ENCODE measurements at places on chromosomes 7 and 10. TPM values are rescaled to one million over a fixed set of nuclear protein-coding genes. Genes with fewer than 3 reads are reported as not detected.

DNA sequence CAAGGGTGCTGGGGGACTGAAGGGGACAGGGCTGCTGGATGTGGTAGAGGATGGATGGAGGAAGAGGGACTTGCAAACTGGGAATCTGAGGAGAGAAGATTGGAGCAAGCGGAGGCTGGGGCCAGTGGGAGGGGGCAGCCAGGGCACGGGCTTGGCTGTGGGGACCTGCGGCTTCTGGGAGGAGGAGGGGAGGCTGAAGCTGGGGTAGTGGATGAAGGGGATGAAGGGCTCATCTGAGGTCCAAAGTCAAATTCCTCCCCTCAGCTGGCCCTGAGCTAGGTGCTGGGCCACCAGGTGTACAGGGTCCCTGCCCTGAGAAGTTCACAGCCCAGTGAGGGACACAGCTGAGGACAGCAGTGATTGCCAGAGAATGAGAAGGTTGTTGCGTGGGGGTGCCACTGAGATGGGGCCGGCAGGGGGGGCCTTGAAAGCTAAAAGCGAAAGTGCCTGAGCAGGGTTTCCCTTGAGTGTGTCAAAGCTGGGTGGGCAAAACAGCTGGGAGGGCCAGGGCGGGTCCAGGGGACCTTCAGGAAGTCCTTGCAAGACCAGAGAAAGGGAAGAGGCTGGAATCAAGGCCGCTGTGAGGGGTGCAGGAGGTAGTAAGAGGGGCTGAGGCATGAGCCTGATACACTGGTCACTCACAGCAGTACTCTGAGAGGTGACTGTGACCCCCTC, 75.2 kb downstream of the MYL10 start:
- H3K36me3 ChIP-seq: no peaks in the 10 kb centered on the region
- H3K27ac ChIP-seq: no peak overlapping the region
- H3K27me3 ChIP-seq: no peaks in the 10 kb centered on the region
- no peak overlapping the region for H3K4me3 ChIP-seq
- no peaks in the 10 kb centered on the region for H3K4me1 ChIP-seq

TRPV5 gene
- total RNA-seq: not detected

GRCh38 chr10:113958631-113959382, 84.9 kb upstream of the ADRB1 start:
- no peaks in the 10 kb centered on the region for H3K36me3 ChIP-seq
- H3K27me3 ChIP-seq: no peaks in the 10 kb centered on the region
- DNase-seq: no peak
- H3K27ac ChIP-seq: no peak overlapping the region
- no peak overlapping the region for H3K4me3 ChIP-seq
- H3K4me1 ChIP-seq: peaks cover 23% of the 10 kb centered on the region

GRCh38 chr7:149870701-149871483, 2.9 kb upstream of the ATP6V0E2 start:
- no peak for DNase-seq
- H3K4me1 ChIP-seq: peaks cover 44% of the 10 kb centered on the region

- DNase-seq: no peak
- H3K27ac ChIP-seq: no peak overlapping the region
- H3K36me3 ChIP-seq: no peaks in the 10 kb centered on the region
- H3K27me3 ChIP-seq: no peaks in the 10 kb centered on the region
- no peak overlapping the region for H3K4me3 ChIP-seq
- H3K4me1 ChIP-seq: no peaks in the 10 kb centered on the region
Measured at GRCh38 chr10:101851411-101852116, 8.0 kb upstream of the KCNIP2 start.

DNA sequence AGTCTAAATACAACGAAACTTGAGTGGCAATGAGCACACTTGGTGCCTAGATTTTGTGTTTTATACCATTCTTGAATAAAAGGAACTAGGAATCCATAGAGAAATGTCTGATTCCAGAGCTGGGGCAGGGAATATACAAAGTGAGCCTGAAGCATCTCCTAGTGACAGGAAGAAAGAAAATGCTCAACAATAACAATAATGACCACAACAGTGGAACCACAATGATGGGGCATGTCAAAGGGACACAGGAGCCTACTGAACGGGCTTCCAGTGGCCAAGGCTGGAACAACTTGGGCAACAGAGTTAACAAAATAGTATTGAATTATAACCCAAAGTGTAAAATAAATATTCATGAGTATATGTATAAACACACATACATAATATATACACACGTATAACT, 94.4 kb upstream of the ADCY1 start:
- no peak overlapping the region for H3K4me3 ChIP-seq
- no peaks in the 10 kb centered on the region for H3K27me3 ChIP-seq
- H3K4me1 ChIP-seq: no peaks in the 10 kb centered on the region
- H3K36me3 ChIP-seq: no peaks in the 10 kb centered on the region
- DNase-seq: no peak

DNA sequence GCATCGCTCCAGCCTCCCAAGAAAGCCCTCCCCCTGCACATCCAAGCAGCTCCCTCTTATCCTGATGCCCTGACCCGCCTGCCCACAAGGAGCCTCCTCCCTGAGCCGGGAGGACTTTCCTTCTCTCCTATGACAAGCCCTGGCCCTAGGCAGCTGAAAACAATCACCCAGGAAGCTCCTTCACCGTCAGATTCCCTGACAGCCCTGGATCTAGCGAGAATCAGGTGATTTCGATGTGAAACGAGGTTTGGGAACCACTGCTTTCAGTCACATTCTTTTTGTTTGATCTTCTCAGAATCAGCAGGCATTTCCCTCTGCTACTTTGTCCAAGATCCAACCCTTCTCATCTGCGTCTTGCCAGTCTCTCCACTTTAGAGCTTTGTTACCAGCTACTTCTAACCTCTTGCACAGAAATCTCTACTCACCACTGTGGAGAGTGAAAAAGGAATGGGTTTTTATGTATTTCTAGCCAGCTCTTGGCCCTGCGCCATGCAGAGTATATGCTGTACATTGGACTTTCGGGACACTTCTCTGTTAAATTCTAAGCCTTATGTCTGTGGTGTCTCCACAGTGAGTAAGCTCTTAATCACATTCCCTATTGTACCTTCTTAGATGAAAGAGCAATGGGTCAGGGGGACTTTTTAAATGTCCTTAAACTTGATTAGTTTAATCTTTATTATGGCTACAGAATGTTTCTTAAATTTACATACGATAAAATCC, 253.2 kb upstream of the C7orf33 start:
- no peak overlapping the region for H3K4me3 ChIP-seq
- H3K4me1 ChIP-seq: peaks cover 19% of the 10 kb centered on the region
- no peak for DNase-seq
- no peak overlapping the region for H3K27ac ChIP-seq
- H3K36me3 ChIP-seq: no peaks in the 10 kb centered on the region

ITGB8 gene
- total RNA-seq: 0.30 TPM

GRCh38 chr7:80183900-80184685, 49.5 kb downstream of the GNAI1 start:
- H3K36me3 ChIP-seq: no peaks in the 10 kb centered on the region
- H3K27ac ChIP-seq: no peak overlapping the region
- no peak for DNase-seq
- H3K27me3 ChIP-seq: no peaks in the 10 kb centered on the region
- no peak overlapping the region for H3K4me3 ChIP-seq
- no peaks in the 10 kb centered on the region for H3K4me1 ChIP-seq

DNA sequence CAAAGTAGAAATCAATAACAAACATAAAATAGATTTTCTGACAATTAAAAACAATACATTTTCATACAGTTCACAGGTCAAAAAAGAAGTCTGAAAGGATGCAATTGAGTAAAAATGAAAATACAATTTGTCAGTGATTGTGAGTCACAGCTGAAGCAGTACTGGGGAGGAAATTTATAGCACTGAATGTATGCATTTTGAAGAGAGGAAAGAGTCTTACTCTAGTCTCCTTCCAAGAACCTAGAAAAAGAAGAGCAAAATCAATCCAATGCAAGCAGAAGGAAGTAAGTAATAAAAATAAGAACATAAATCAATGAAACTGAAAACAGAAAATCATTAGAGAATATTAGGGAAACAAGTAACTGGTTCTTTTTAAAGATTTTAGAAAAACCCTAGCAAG, 507.2 kb upstream of the IGFBP3 start:
- no peak overlapping the region for H3K27ac ChIP-seq
- H3K4me3 ChIP-seq: no peak overlapping the region
- H3K4me1 ChIP-seq: no peaks in the 10 kb centered on the region
- no peaks in the 10 kb centered on the region for H3K36me3 ChIP-seq
- no peaks in the 10 kb centered on the region for H3K27me3 ChIP-seq

- no peaks in the 10 kb centered on the region for H3K36me3 ChIP-seq
- H3K4me3 ChIP-seq: no peak overlapping the region
- H3K27ac ChIP-seq: no peak overlapping the region
- no peak for DNase-seq
- H3K27me3 ChIP-seq: no peaks in the 10 kb centered on the region
- no peaks in the 10 kb centered on the region for H3K4me1 ChIP-seq
Measured at GRCh38 chr10:93152136-93152535, 78.4 kb downstream of the CYP26A1 start.

DNA sequence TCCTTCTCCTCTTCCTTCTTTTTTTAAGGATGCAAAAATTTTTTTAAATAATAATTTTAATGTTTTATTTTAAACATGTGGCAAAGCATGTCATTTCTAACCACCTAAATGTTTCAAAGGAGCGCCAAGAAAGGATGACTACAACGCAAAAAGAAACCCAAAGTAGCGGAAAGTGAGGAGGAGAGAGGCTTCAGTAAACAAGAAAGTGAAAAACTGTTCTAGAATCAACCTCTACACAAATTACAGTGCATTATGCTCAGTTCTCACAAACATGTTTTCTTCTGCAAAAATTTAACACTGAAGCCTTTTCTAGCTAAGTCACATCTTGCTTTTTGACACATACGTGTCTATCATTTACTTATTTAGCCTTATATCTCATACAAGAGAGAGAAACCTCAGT, 948.6 kb downstream of the GATA3 start:
- H3K4me3 ChIP-seq: no peak overlapping the region
- no peak for DNase-seq
- H3K36me3 ChIP-seq: no peaks in the 10 kb centered on the region
- H3K4me1 ChIP-seq: no peaks in the 10 kb centered on the region
- H3K27ac ChIP-seq: no peak overlapping the region

GRCh38 chr10:51269821-51270220, 195.5 kb downstream of the PRKG1 start:
- no peaks in the 10 kb centered on the region for H3K4me1 ChIP-seq
- H3K36me3 ChIP-seq: no peaks in the 10 kb centered on the region
- no peaks in the 10 kb centered on the region for H3K27me3 ChIP-seq

- no peaks in the 10 kb centered on the region for H3K36me3 ChIP-seq
- no peaks in the 10 kb centered on the region for H3K27me3 ChIP-seq
- no peaks in the 10 kb centered on the region for H3K4me1 ChIP-seq
- no peak overlapping the region for H3K27ac ChIP-seq
- no peak for DNase-seq
Measured at GRCh38 chr10:11913079-11913641, 90.0 kb downstream of the PROSER2 start.

Measured in B cell (primary cell).